Motor neuron (in vitro differentiated cells): ENCODE measurements at places on chromosomes 3 and 15.

GRCh38 chr3:146974001-146974400 lies 368.9 kb upstream of the PLSCR5 start:
- ATAC-seq: no peak

DNA sequence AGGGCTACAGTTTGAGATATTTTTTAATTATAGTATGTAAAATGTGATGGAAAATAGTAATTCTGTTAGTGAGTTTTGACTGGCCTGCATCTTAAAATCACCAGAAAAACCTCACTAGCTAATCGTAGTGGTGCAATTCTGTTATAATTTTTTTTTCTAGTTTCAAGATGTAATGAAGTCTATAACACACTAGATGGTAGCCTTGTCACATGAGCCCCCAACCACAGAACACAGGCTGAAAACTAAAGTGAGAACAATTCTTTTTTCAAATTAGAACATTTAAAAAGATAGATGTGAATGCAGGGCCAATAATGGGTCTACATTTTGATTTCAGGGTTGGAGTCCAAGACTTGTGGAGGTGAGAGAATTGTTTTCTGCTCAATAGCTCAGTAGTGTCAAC lies 83.3 kb upstream of the KCNH8 start:
- ATAC-seq: peak; percentile 42

- ATAC-seq: peak; percentile 84
Observed at GRCh38 chr3:133472242-133472641, 72.4 kb downstream of the BFSP2 start.

- no peak for ATAC-seq
Observed at GRCh38 chr3:169053427-169053826, 610.1 kb downstream of the MECOM start.

GRCh38 chr3:72101494-72101893 lies 316.5 kb upstream of the PROK2 start:
- no peak for ATAC-seq

- ATAC-seq: no peak
Observed at GRCh38 chr15:24067733-24068501, 380.8 kb upstream of the NDN start.

DNA sequence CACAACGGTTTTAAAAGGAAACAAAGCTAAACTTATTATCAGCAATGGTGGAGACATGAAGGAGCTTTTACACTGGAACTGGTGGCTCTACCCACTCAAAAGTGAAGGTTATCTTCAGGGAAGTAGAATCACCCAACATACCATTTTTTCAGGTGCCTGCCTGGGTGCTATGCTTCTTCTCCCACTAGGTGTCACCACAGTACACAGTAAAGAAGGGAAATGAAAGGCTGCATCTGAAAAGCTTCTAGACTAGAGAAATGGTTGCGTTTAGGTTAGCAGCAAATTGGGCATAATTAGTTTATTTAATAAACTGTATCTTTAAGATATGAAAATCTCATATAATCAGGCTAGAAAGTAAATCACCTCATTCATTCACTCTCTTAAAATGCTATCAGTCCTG lies 47.0 kb upstream of the SELENOK start:
- ATAC-seq: peak; percentile 53

GRCh38 chr15:91263632-91264531 lies 163.8 kb downstream of the SV2B start:
- no peak for ATAC-seq

DNA sequence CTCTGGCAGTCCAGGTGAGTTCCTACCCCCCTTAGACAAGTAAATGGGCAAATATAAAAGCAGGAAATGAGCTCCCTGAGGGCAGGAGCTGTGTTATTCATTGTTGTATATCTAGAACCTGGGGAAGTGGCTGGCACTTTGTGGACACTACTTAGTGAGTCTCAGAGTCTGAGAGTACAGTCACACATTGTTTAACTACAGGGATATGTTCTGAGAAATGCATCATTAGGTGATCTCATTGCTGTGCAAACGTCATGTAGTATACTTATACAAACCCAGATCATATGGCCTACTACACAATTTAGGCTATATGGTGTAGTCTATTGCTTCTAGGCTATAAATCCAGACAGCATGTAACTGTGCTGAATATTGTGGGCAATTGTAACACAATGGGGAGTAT lies 52.4 kb downstream of the DRD3 start:
- ATAC-seq: no peak

- ATAC-seq: no peak
Observed at GRCh38 chr15:72570059-72570458, 84.4 kb upstream of the GOLGA6B start.
